Adipose tissue (tissue), 3 donors: ENCODE measurements at places on chromosomes 3 and 15. TPM values are rescaled to one million over a fixed set of nuclear protein-coding genes. Genes with fewer than 3 reads are reported as not detected.

The LYZL4 gene
- not detected for polyA plus RNA-seq

The MYH15 gene
- polyA plus RNA-seq = 0.08 TPM

The VWA5B2 gene
- 0.33 TPM for polyA plus RNA-seq

The P2RY12 gene
- polyA plus RNA-seq = 0.10 TPM

The AADACL2 gene
- polyA plus RNA-seq = 1.1 TPM

The NAALADL2 gene
- 0.91 TPM for polyA plus RNA-seq

The GOLGA6L10 gene
- polyA plus RNA-seq = 0.83 TPM

The DAZL gene
- not detected for polyA plus RNA-seq

The UNC13C gene
- polyA plus RNA-seq = not detected

The RAF1 gene
- polyA plus RNA-seq = 57.0 TPM

The IL1RAP gene
- polyA plus RNA-seq = 3.0 TPM

The ISLR gene
- polyA plus RNA-seq = 65.8 TPM

The SCAMP5 gene
- polyA plus RNA-seq = 1.5 TPM

The CX3CR1 gene
- 0.34 TPM for polyA plus RNA-seq

The DGKG gene
- 0.38 TPM for polyA plus RNA-seq

The DNAH12 gene
- 0.03 TPM for polyA plus RNA-seq

The MTMR10 gene
- 20.5 TPM for polyA plus RNA-seq

The NRROS gene
- polyA plus RNA-seq = 1.1 TPM

The STAB1 gene
- 199 TPM for polyA plus RNA-seq

The CYP1A1 gene
- 12.7 TPM for polyA plus RNA-seq

The ERC2 gene
- polyA plus RNA-seq = 0.04 TPM

The CD80 gene
- 0.06 TPM for polyA plus RNA-seq

The ADAMTS9 gene
- polyA plus RNA-seq = 22.7 TPM

The GPR176 gene
- 2.7 TPM for polyA plus RNA-seq

The SLC9A9 gene
- polyA plus RNA-seq = 8.8 TPM

The KBTBD8 gene
- 4.4 TPM for polyA plus RNA-seq

The SKIC8 gene
- polyA plus RNA-seq = 58.3 TPM

The PROK2 gene
- 19.0 TPM for polyA plus RNA-seq

The FXR1 gene
- 51.5 TPM for polyA plus RNA-seq

The CCDC39 gene
- polyA plus RNA-seq = 0.09 TPM

The ACSBG1 gene
- polyA plus RNA-seq = 0.09 TPM

The C3orf62 gene
- 3.9 TPM for polyA plus RNA-seq

The SLC22A13 gene
- polyA plus RNA-seq = 0.03 TPM
